NCI-H460 (cell line): ENCODE measurements at places on chromosomes 5 and 9. TPM values are rescaled to one million over a fixed set of nuclear protein-coding genes. Genes with fewer than 3 reads are reported as not detected.

GRCh38 chr5:121962347-121962670, 534 bp downstream of the SRFBP1 start:
- no peak for DNase-seq

- no peak for DNase-seq
Observed at GRCh38 chr5:31551878-31552277, 19.8 kb downstream of the C5orf22 start.

- no peak for DNase-seq
Observed at GRCh38 chr9:135076876-135077430, 10.5 kb upstream of the OLFM1 start.

GRCh38 chr5:177306674-177307543, 3.3 kb downstream of the PRELID1 start:
- no peak for DNase-seq

DNA sequence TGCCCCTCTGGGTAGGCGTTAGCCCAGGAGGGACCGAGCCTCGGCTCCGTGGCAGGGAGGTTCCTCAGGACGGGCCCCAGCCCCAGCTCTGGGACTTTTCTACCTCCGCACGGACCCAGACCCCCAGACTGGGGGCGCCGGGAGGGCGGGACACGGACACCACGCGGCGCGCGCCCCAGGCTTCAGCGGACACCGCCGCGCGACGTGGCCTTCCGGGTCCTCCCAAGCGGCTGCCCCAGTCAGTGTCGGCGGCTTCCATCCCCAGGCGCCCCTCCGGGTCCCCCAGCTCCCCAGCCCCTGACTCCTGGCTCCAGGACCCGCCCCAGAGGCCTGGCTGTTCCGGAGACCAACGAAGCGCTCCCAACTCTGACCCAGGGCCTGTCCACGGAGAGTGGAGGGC, 3.1 kb downstream of the LCNL1 start:
- DNase-seq: no peak

DNA sequence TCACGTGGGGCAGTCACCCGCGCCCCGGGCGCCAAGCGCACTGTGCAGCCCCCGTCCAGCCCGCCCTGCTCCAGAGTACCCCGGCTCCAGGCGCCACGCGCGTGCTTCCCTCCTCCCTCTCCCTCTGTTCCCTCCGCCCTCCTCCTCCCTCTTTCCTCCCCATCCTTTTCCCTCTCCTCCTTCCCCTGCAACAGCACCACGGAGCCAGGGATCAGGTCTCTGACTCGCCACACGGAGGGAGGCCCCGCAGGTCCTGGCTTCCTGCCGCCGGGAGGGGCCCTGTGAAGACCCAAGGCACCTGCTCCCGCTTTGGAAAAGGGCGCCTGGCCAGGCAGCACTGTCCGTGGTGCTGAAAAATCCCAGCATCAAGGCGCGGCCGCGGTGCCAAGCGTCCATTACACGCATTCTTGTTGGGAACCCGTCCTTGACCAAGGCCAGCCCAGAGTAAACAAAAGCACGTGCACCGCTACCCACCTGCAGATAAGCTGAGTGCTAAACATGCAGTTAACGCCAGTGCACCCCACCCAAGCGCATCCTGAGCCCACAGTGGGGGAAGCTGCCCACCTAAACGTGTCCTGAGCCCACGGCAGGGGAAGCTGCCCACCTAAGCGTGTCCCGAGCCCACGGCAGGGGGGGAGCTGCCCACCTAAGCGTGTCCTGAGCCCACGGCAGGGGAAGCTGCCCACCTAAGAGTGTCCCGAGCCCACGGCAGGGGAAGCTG, 21.7 kb downstream of the SLC6A18 start:
- peak; percentile 54 for DNase-seq

DNA sequence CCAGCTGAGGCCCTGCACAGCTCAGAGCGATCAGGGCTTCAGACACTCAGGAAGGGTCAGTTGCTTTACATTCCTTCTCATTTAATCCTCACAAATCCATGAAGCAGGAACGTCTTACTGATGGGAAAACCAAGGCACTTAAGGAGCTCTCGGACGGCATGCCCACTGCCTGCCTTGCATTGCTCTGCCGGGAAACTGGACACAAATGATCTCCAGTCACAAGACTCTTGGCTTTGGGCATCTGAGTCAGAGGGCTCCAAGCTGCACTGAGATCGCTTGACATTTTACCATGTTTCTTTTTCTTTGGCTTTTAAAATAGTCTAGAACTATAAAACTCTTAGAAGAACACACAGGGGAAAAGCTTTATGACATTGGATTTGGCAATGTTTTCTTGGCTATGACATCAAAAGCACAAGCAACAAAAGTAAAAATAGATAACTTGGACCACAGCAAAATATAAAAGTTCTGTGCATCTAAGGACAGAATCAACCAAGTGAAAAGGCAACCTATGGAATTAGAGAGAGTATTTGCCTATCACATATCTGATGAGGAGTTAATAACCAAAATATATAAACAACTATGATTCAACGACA, 43.6 kb upstream of the HRH2 start:
- DNase-seq: no peak

DNA sequence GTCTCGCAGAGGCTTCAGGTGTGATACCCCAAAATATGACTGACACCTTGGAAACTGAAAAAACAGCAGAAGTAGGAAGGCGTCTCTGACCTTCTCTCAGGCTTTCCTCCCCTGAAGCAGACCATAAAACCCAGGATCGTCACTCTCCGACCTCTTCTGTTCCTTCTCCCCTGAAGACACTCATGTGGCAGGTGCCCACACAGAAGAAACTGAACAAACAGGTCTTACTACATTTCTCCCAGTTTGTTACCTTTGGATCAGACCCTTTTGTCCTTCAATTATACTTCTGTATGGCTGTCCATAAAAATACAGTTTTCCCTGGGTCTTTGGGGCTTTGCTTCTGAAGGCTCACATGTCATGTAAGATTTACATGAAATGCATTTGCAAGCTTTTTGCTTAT, 10.3 kb upstream of the PRUNE2 start:
- no peak for DNase-seq

GRCh38 chr9:13750639-13751038, 471.1 kb upstream of the MPDZ start:
- DNase-seq: no peak

- no peak for DNase-seq
Observed at GRCh38 chr5:86929123-86929766, 311.5 kb downstream of the COX7C start.

DNA sequence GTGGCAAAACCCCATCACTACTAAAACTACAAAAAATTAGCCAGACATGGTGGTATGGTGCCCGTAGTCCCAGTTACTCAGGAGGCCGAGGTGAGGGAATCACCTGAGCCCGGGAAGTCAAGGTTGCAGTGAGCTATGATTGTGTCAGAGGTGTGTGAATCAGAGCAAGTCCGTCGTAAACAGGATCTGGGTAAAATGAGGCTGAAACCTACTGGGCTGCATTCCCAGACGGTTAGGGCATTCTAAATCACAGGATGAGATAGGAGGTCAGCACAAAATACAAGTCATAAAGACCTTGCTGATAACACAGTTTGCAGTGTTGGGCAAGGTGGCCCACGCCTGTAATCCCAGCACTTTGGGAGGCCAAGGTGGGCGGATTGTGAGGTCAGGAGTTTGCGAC, 1.9 kb upstream of the CLTB start:
- DNase-seq: no peak

DNA sequence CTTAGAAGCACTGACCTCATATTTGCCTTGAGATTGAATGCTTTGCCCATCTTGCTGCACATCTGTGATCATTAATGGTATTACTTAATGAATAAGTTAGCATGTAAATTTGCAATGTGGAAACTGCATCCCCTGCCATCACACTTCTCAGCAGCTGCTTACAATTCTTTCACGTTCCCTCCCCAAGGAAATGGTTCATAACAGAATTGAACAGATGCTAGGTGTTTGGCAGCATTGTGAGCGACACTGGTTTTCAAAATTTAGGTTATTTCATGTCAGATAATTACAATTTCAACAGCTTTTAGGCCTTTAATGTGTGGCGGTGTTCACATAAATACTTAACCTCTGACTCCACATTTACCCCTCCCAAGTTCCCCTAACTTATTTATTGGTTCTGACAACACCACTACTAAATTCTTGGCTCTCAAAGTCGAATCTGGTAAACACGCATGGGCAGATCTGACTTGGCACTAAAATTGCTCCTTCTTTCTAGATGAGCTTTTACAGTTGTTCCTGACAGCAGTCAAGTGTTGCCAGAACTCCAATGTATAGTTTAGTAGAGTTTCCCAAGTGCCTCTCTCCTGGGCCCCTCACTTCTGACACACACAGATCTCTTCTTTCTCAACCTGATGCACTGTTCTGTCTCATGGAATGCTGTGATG, 46.8 kb downstream of the SLC1A3 start:
- no peak for DNase-seq

- no peak for DNase-seq
Observed at GRCh38 chr9:77543131-77543822, 104.8 kb downstream of the GNA14 start.

- DNase-seq: no peak
Observed at GRCh38 chr5:19342942-19343341, 645.1 kb downstream of the CDH18 start.

GRCh38 chr9:91066856-91067255, 265.2 kb downstream of the SYK start:
- no peak for DNase-seq

DNA sequence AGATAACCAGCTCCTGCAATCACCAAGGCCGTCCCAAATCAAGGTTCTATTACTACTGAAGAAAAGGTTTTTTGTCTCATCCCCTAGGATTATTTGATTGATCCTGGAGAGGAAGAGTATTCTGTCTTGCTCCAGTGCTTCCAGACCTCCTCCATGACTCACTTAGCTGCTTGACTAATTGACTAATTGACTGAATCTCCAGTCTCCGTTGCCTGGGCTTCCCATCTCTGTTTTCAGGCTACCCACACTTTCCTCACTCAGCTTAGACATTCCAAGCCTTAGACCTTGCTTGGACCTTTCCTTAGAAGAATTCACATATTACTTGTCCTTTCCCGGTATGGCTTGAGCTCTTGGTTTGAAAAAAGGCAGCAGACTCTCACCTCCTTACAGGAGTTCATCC, 60.6 kb downstream of the FRMD3 start:
- DNase-seq: no peak

DNA sequence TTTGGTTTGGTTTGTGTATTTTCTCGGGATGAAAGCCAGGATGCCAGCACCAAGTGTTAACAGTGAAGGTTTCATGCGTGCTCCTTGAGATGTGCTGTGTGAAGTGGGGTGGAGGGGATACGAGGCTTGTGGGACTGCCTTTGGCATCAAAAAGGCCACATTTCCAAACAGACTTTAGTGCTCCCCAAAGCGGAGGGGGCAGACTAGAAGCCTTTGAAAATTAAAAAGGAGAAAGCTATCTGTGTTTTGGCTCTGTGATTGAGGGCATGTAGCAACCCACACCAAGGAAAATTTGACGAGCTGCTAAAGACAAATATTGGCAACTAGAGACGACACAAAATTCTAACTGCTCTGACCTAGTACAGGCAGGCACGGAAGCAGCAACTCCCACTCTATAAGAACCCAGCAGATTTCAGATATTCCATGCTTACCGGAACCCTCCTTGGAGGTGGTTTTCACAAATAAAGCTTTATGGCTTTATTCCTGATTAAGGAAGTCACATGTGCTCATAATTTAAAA, 154.5 kb downstream of the ARSB start:
- no peak for DNase-seq

- DNase-seq: no peak
Observed at GRCh38 chr5:121503111-121503840, 348.4 kb upstream of the FTMT start.

DNA sequence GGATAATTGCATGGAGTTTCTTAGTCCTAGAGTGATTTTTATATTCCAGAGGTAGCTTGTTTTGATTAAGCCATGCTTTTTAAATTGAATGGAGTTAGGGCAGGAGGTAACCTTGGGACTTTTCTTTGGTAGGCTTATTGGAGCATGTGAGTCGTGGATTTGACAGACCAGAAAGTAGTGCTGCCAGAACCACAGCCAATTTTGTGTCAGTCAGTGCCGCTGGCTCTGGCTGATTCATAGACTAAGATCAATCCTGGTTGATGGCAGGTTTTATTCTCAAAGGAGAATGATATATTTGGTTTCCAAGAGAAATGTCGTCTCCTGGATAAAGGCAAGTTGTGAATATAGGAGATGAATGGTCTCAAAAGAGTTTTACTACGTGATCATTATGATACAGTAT, 20.3 kb downstream of the RAI14 start:
- DNase-seq: no peak

- no peak for DNase-seq
Observed at GRCh38 chr5:124872615-124873014, 126.2 kb upstream of the ZNF608 start.

- no peak for DNase-seq
Observed at GRCh38 chr5:116738239-116738614, 163.6 kb upstream of the SEMA6A start.

DNA sequence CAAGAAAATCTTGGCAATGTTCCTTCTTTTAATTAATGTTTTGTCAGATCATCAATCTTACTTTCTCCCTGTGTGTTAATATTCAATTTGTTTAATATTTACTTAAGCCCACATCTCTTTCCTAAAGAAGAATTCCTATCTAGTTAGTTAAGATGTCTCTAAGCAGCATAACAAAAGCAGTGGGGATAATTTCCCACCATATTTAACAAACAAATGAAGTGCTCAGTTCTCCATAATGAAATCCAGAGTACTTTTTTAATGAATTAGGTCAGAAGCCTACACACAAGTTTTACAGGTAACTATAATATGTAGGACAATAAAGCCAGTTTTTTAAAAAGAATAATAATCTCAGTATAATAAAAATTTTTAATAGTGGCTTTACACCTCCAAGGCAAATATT, 1918.8 kb downstream of the EFNA5 start:
- DNase-seq: no peak

DNA sequence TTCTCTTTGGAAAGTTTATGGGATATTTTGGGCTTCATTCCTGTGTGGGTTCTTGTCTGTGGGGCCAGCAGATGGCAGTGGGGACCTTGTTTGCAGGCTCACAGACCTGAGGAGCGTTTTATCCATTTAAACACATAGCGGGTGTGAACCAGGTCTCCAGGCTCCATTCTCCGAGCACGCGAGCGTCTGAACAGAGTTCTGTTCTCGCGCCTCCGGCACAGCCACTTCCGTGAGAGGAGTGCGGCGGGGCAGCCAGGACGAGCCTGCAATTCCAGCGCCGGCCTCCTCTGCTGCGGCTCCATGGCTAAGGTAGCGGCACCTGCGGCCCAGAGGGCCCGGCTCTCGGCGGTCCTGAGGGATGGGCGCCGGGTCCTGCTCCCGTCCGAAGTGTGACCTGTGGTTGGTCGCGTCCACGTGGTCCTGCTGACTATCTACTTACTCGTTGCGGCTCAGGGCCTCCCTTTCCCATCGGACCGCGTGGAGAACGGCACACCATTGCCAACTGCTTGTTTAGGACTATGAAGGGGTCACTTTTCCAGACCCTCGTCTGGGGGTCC, 7.3 kb downstream of the NRARP start:
- DNase-seq: no peak

GRCh38 chr5:105907016-105907415, 1763.7 kb downstream of the EFNA5 start:
- no peak for DNase-seq

GRCh38 chr5:58299256-58299655, 160.6 kb downstream of the PLK2 start:
- no peak for DNase-seq

Gene LCN1
- total RNA-seq: 25.8 and 30.3 TPM in 2 replicates

Gene POLR1E
- 37.1 and 38.7 TPM in 2 replicates for total RNA-seq

Gene PCDHGA1
- 0.72 and 1.6 TPM in 2 replicates for total RNA-seq

Gene NUTM2F
- not detected in 2 replicates for total RNA-seq

Gene DEPDC1B
- 38.4 and 39.4 TPM in 2 replicates for total RNA-seq

Gene PTGDS
- not detected in 2 replicates for total RNA-seq

Gene LRRC19
- not detected in 2 replicates for total RNA-seq

Gene ERAP2
- total RNA-seq: 2.6 and 3.2 TPM in 2 replicates

Gene C5orf52
- total RNA-seq: not detected in 2 replicates

Gene C9orf50
- 0.20 TPM in 1 of 2 replicates, not detected in the other for total RNA-seq
